Amniotic stem cell (primary cell): ENCODE measurements at places on chromosomes 16 and 17.
A peak's percentile ranks its signal among the peaks of the same experiment; 100 is the strongest.

DNA sequence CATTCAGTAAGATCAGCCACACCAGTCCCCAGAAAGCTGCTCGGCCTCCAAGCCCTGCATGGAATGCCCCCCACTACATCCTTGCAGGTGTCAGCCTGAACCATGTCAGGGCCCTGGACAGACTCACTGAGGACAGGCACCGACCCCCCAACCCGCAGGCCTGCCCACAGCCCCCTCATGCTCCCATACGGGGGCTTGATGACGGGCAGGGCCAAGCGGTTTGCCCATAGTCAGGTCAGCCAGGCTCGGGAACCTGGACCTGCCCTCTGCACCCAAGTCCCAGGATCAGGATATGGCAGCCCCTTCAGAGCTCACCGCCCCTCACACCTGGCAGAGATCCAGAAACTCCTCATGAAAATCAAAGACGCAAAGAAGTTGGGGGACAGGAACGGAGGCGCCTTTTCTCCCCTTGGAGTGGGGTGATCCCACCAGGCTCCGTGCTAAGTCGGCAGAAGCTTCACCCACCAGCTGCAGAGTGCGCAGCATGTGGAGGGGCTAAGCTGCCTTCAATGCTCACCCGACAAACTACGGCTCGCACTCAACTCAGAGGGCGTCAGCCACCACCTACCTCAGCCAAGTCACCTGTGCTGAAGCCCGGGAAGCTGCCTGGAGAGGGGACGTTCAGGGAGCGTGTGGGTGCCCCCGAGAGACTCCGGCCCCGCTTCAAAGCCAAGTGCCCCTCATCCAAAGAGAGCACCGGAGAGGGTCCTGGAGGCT is 26.5 kb downstream of the GNPTG start:
- no peak for DNase-seq

DNA sequence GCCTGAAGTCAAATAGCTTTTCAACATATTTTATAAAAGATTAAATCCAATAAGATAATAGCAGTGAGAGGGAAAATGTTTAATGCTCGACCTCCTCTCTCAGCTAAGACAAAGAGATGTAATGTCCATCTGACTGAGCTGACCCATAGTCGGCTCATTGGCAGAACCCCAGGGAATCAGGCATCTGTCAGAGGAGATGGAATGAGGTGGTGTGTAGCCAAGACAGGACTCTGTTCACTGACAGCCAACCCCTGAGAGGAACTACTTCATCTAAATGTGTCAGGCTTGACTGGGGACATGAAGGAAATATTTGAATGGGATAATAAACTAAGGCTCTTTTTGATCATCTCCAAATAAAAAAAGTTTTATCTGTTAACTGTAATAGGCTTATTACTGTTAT is 188.0 kb downstream of the CDH11 start:
- DNase-seq: no peak

GRCh38 chr17:33040461-33040860 is 48.8 kb downstream of the SPACA3 start:
- DNase-seq: no peak

GRCh38 chr17:903691-904481 is 75.7 kb downstream of the NXN start:
- DNase-seq: peak; percentile 91

- DNase-seq: no peak
These were observed 3.8 kb downstream of the RASL10B start for GRCh38 chr17:35735036-35735805.

GRCh38 chr16:80023865-80024264 is 423.3 kb upstream of the MAF start:
- no peak for DNase-seq

- no peak for DNase-seq
These were observed 6.0 kb downstream of the RSPRY1 start for GRCh38 chr16:57192146-57192545.

DNA sequence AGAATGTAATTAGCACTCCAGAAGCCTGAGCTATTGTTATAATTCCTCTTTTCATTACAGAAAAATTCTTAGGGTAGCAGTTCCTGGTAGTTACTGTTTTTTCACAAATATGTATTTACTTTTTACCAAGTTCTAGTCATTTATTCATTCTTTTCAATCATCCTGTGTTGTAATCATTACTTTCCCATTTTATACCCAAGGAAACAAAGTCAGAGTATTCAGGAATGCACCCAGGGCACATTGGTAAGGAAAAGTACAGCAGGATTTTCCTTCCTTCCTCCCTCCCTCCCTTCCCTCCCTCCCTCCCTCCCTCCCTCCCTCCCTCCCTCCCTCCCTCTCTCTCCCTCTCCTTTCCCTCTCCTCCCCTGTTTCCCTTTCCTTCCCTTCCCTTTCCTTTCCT is 115.9 kb upstream of the RBFOX1 start:
- DNase-seq: no peak

DNA sequence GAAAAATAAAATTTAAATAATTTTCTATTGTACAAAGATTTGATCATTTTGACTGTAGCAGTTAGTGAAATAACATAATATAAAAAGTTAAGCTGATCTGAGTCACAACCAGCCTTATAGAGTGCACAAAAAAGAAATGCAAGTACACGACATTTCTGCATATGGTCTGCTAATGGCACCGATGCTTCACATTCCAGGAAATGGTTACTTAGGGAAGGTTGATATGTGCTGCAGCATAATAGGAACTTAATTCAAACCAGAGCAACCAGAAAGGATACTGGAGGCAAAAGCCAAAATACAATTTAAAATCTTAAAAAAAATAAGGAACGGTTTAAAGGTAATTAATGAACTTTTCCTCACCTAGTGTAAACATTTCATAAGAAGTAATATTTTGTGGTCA is 10.0 kb upstream of the CFDP1 start:
- DNase-seq: peak; percentile 24

- no peak for DNase-seq
These were observed at the start of gene UBTF for GRCh38 chr17:44219616-44220212. Gene UBTF, minus strand, starts transcription at chr17:44219675. Its CDS starts 1,446 bp downstream, at chr17:44218229.
